CD4-positive, alpha-beta T cell treated with Interleukin-6 at 100 ng/mL for 8 hours (primary cell): ENCODE measurements at places on chromosomes 3 and 15.

DNA sequence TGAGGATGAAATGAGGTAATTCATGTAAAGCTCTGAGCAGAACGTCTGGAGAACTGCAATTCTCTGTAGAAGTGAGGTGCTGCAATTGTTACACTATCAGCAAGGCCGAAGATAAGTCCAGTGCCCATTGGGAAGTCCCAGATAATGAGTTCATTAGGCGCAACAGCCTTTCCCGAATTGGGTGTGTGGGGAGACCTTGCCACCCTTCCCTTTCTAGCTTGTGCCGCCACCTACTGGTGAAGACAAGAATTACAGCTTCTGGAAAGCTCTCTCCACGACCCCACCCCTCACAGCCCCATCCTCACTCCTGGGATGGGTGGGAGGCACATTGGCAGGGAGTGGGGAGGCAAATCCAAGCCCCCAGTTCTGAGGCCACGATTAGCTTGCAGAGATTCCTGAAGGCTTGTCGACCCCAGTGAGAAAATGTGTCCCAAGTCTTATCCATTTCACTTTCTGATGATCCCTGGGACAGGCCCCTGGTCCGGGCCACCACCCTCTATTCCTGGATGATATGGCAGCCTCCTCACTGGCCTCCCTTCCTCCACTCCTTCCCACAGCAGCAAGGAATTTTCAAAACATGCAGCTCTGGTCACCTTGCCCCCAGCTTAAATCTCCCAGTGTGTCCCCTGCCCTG is 36.4 kb downstream of the FAM3D start:
- peak; percentile 42 for DNase-seq

- no peak for DNase-seq
These were observed 512.1 kb upstream of the ROBO2 start for GRCh38 chr3:76527773-76528172.

GRCh38 chr3:140394488-140395133 is 283.3 kb upstream of the TRIM42 start:
- DNase-seq, result no peak

GRCh38 chr15:92655178-92655995 is at the start of gene FAM174B:
Gene FAM174B (minus strand): TSS chr15:92655775.
- DNase-seq, result no peak

DNA sequence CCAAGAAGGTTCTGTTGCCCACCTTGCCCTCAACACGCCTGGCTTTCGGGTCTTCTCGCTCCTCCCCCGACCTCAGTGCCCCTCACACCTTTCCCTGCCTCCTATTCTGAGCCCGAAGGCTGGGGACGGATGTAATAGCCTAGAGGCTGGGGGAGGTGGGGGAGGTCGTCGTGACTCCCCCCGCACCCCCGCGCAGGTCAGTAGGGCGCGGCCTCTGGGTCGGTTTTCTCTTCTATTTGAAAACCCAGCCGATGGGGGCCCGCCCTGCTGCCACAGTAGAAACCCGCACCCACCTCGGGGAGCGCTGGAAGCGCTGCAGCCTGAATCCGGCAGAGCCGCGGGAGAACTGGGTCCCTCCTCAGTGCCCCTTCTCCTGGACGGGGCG is 1.0 kb upstream of the RBPMS2 start:
- DNase-seq, result no peak

DNA sequence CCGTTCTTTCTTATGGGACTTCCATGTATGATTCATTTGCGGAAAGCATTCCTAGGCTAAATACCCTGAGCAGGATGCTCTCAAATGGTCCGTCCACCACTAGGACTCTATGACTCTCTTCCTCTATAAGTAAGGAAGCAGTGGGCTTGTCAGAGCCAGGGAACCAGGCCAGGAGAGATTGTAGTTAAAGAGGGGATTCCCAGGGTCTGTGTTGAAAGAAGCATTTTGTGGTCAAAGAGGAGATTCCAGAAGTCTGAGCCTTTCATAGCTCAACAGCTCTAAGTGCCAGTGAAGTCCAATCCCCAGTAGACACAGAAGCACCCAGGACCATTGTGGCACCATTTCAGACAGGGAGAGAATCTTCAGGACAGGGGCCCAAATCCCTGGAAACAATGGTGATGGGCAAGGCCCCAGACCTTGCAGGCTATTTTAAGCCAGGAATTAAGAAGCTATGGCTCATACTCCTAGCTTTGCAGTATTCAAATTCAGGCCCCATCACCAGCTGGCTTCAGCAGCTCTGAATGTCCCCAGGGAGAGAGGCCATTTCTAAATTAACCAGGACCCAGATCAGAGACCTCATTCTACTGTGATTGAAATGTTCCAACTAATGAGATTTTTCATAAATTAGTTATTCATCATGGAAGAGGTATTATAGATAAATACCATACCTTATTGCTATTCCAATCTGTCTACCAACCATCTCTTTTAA is 81.7 kb downstream of the CD47 start:
- no peak for DNase-seq

DNA sequence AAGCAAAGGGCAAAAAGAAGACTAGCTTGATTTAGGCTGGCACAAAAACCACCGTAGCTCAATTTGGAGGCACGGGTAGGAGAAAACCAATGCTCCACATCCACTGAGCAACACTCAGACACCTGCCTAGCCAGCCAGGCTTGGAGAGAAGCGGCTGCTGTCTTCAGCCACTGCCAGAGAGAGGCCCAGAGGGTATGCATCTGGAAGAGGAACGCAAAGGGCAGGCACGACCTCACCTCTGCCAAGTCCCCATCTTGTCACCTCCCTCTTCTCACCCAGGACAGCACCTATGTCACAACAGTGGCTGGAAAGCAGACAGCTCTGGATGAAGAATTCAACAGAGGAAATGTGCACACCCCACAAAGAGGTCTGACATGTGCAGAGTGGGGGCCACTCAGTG is 93.5 kb downstream of the ADAMTS17 start:
- no peak for DNase-seq

DNA sequence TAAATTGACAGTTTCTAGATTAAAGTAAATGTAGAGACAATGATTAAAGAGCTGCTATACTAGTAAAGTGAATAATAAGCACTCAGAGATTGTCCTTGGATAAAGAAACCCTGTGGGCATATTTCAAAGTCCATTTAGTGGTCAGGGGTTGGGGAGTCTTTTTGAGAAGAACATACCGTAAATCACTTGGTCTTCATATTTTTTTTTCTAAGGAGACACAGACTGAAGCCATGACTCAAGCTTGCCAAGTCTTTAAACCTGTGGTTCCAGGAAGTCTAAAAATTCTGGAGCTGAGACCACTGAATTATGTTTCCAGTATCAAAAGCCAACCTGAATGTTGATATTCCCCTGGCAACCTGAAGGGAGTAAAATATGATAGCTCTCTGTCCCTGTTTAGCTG is 171.0 kb downstream of the TPRG1 start:
- no peak for DNase-seq

DNA sequence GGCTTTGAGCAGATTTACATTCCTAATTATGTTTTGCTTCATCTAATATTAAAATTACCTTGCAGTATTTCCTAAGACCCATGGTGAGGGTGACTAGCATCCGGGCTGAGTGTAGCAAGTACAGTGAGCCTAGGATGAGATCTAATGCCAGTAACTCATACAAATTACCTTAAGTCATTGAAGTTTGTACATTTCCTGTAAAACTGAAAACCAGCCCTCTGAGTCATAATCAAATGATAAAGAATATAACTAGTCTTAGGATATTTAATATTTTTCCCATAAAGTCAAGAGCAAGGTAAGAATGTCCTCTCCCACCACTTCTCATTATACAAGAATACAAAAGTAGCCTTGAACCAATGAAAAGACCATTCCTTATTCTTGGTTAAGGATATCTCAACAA is 54.8 kb upstream of the CHRM5 start:
- no peak for DNase-seq

- no peak for DNase-seq
These were observed 36.8 kb downstream of the CA12 start for GRCh38 chr15:63344731-63345390.

GRCh38 chr3:185958626-185959025 is 20.8 kb upstream of the TRA2B start:
- DNase-seq, result no peak

DNA sequence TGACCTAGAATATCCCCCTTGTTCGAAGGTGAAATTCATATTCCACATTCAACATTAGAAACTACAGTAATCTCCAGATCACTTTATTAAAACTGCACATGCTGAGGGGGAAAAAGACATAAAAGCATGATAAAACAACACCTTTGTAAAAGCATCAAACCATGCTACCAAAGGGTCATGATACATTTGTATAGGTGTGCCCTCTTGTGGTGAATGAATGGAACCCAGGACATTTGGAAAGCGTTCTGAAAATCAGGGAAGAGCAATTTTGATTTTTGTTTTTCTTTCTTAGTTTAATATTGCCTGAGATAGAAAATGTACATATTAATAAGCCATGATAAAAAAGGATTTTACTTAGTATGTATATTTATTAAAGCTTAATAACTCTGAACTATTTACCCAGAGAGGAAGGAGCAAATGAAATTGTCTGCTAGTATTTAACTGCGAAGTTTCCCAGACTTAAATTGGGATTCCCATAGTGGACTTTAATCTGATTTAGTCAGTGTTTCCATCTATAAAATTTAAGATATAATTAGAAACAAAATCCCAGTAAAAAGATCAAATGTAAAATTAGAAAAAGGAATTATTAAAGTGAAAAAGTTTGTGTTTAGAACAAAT is 105.8 kb upstream of the ARL6 start:
- no peak for DNase-seq

DNA sequence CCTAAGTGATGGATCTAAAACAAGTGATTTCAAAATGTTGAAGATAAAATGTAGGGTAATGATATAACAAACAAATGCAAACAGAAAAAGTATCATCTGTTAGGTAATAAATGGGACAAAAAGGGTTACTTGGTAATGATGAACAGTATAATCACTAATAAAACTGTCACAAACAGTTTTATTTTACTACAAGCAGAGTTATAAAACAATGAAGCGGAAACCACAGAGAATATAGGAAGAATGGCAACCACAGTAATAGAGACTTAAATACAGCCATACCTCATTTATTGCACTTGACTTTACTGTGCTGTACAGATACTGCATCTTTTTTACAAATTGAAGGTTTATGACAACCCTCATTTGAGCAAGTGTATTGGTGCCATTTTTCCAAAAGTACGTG is 52.8 kb downstream of the HERC1 start:
- no peak for DNase-seq

DNA sequence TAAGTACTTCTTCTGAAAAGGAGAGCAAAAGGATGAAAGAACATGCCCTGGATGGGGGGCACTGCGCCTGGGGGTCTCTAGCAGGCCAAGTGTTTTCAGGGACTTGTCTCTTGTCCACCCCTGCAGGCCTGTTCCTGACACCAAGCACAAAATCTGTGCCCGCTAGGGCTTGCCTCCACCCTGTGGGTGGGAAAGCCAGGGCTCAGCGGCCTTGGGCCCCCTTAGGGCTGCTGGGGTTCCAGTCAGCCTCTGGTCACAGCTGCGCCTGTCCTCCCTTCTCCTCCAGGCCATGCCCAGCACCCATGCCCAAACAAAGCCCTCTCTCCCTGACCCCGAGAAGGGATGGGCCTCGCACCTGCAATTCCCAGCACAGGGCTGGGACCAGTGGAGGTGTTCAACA is 71.1 kb upstream of the TRPM1 start:
- DNase-seq, result no peak

DNA sequence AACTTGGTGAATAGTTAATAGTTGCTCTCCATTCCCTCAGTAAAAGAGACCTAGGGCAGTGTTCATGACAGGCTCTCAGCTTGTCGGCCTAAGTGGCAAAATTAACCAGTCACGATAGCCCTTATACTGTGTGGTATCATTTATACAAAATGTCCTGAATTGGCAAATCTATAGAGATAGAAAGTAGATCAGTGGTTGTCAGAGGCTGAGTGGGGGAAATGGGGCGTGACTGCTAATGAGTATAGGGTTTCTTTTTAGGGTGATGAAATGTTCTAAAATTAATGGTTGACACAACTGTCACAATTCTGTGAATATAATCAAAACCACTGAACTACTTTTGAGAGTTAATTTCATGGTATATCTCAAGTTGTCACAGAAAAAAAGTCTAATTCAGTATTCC is 20.9 kb downstream of the ARIH1 start:
- DNase-seq, result no peak

- no peak for DNase-seq
These were observed 11.3 kb upstream of the P2RY12 start for GRCh38 chr3:151395806-151396205.

- peak; percentile 7 for DNase-seq
These were observed 76.0 kb downstream of the ETFA start for GRCh38 chr15:76235186-76235826.

- DNase-seq, result no peak
These were observed 632 bp upstream of the COPS2 start for GRCh38 chr15:49155834-49156627.

- no peak for DNase-seq
These were observed 516.1 kb upstream of the NAALADL2 start for GRCh38 chr3:174342941-174343501.

- DNase-seq, result no peak
These were observed 125.0 kb downstream of the ANO10 start for GRCh38 chr3:43496740-43497375.

- no peak for DNase-seq
These were observed 29.7 kb downstream of the TEX9 start for GRCh38 chr15:56394909-56395308.

GRCh38 chr3:122620399-122620798 is 42.9 kb downstream of the PARP15 start:
- no peak for DNase-seq

GRCh38 chr3:144114767-144115166 is 143.1 kb downstream of the DIPK2A start:
- DNase-seq, result no peak

- no peak for DNase-seq
These were observed 92.8 kb upstream of the DCBLD2 start for GRCh38 chr3:98994128-98994762.

DNA sequence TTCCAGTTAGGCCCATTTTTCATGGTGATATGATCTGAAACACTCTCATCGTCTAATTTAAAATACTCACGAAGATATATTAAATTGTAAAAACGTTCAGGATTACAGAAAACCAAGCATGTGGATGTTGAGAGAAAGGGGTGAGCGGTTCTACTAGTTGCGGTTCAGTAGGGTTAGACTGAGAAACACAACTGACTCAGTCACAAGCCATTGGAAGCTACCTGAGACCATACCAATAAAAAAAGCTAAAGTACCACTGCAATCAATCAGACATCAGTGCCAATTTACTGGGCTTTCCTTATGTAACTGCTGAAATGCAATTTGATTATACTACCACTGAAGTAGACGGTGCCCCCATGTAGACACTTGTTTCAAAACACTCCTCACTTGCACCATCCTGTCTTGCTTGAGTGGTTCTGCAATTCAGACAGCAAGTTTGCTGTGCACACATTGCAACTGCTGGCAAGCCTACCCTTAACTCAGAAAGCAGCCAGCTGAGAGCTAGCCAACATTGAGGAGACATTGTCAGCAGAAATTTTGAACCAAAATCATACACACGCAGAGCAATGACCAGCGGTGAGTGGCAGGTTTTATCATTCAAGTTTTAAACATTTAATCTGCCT is 368.7 kb upstream of the ARHGEF26 start:
- DNase-seq, result no peak

DNA sequence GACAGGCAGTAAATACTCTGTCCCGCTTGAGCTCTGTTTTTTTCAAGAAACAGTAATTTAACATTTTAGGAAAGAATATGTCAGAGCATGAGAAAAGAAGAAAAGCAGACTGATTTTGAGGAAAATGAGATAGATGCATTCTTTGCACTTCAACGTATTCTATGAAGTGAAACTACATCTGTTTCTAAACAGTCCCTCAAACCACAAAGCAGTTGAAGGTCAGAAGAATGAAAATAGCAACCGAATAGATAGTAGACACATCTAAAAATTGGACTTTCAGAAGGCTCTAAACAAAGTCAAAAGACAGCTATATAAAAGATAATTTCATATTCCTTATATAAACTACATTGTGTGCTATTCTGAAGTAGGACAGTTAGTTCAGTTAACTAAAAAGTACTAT is 172.6 kb upstream of the LRRC3B start:
- no peak for DNase-seq
